Natural killer cell treated with Interleukin-12 subunit alpha and Interleukin-12 subunit beta and Interleukin-15 and Interleukin-18, amount 100 ng/mL, for 72 hours (primary cell): ENCODE measurements at places on chromosomes 4 and X. TPM values are rescaled to one million over a fixed set of nuclear protein-coding genes. Genes with fewer than 3 reads are reported as not detected.

Gene SLC16A2
- not detected for total RNA-seq

Gene PNMA6A
- total RNA-seq: not detected

Gene BMP2K
- 7.9 TPM for total RNA-seq

Gene GPAT3
- total RNA-seq: 2.1 TPM

Gene PPEF1
- not detected for total RNA-seq

Gene KLKB1
- total RNA-seq: 0.81 TPM

Gene SCML2
- 2.0 TPM for total RNA-seq

Gene ARSJ
- total RNA-seq: 0.24 TPM

Gene RBM46
- total RNA-seq: not detected

Gene RPS6KA6
- not detected for total RNA-seq

Gene IGSF1
- total RNA-seq: not detected

Gene MED12
- 72.9 TPM for total RNA-seq

Gene P2RY10
- total RNA-seq: 10.4 TPM
